MM.1S (cell line): ENCODE measurements at places on chromosomes 6 and 20.

DNA sequence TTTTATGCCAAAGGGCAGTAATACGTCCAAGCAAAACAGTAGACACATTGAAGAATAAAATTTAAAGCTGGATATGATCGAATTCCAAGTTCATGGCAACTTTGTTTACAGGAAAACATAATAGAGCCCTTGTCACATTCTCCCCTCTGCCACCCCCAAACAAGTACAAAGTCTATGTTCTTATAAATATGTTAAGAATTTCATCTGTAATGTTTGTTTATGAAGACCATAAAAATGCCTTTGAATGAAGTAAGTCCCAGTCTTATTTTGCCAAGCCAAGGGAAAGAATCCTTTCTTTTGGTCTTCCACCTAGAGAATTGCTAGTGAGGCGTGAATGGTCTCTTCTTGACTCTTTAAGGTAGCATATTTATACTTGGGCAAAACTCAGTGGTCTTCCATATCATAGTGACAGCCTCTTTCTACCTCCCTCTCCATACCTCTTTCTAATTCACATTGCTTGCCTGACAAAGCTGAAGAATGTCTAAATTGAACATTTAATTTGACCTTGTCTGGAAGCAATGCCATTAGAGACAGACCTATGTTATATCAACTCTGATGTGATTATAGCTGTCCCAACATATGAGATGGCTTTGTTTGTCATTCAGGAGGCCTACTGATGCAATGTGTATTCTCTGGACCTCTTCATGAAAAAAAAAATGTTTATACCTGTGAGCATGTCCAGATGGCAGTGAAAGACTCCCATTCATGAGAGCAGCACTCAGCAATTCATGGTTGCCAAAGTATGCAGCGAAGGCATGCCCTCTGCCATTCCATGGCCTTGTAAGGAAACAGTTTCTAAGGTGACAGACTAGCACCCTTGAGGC lies 70.6 kb upstream of the CCN2 start:
- DNase-seq, result no peak

DNA sequence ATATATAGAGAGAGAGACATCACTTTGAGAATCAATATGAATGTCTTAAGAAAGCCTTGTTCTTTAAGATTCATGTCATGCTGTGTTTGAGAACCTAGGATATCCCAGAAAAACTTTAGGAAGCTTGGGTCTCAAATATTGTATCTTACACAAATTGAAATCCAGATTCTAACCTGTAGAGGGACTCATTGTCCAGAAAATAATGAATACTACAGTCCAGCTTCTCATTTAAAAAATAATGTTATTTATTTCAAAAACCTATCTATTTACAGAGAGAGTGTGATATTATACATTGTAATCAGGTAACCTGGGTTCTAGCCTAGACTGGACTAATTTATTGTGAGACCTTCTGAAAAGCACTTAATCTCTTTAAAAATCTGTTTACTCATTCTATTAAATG lies 4.2 kb downstream of the RFX6 start:
- no peak for DNase-seq

GRCh38 chr6:29666826-29667130 lies 9.9 kb downstream of the MOG start:
- DNase-seq, result no peak

- no peak for DNase-seq
Observed at GRCh38 chr6:135686784-135687301, 164.7 kb upstream of the PDE7B start.

DNA sequence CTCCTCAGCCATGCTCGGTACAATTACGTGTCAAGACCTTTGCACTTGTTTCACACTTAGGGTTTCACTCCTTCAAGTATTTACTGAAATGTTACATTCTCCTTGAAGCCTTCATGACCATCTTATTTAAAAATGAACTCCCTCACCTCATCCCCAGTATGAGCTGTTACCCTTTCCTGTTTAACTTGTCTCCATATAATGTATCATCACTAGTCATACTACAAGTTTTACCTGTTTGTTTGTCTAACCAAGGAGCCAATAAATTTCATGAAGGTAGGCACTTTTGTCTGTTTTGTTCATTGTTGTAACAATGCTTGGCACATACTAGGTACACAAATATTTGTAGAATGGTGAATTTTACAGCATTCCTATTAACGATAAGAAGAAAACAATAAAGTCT lies 46.1 kb upstream of the MTRF1L start:
- DNase-seq, result no peak

DNA sequence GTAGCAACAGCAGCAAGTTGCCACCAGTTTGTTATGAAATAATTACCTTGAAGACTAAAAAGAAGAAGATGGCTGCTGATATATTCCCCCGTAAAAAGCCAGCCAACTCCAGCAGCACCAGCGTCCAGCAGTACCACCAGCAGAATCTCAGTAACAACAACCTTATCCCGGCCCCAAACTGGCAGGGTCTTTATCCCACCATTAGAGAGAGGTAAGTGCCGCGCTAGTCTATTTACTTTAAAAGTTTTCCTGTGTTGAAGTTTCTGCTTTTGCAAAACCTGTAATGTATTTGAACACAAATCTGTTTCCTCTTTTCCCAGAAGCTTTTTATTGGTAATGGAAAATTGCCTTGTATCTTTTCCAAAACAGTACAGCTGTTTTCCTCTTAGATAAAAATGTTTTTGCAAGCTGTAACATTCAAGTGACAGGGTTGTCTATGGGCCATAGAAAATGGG lies 725 bp downstream of the BTBD3 start:
- DNase-seq, result no peak

DNA sequence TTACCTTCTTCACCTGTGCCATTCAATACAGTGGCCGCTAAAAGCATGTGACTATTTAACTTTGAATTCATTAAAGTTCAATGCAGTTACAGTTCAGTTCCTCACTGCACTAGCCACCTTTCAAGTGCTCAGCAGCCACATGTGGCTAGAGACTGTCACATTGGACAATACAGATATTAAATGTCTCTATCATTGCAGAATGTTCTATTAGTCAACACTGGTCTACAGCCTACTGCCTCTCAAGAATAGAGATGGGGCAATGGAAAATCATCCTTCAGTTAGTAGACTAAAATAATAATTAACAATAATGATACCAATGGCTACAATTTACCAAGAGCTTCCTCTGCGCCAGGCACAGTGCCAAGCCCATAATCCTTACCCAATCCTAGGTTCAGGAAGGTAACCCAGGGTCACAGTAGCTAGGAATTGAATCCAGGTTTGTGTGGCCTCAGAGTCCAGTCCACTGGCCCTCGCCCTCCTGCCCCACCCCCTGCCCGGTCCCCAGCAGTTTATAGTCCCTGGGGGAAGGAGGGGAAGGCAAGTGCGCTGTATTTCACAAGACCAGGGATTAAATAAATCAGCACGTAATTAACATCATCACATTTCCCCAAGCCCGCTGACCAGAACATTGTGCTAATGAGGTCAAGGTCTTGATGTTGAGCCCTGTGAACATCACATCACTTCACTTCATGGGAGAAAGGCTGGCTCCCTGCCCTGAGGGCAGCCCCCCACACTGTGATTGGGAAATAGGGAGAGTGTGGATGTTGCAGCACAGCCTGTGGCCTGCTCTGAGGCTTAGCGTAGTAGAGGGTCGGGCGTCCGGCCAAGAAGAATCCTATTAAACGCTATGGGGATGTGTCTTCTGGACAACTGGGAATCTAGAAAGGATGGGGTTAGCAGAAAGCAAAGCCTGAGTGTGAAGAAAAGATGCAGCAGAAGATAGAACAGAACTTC lies 147.2 kb downstream of the VEGFA start:
- DNase-seq, result no peak

DNA sequence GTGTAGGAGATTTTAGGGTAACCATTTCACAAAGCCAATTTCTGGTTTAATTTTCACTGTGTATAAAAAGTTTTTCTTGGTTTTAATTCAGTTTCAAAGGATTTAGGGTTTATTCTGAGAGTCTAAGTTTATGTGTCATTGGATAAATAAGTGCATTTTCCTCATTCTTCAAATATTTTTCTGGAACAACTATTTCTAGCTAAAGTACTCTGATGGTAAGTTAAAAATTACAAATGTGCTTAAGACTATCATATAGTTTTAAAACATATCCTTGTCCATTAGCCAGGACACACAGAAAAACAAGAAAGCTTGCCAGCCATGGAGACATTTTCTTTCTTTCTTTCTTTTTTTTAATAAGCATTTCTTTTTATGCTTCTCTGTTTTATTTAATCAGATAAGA lies 333.0 kb downstream of the RFPL4B start:
- no peak for DNase-seq

GRCh38 chr6:157586476-157587126 lies 205.6 kb downstream of the ZDHHC14 start:
- no peak for DNase-seq
